ENCODE measurements at places on chromosomes 6 and 20. TPM values are rescaled to one million over a fixed set of nuclear protein-coding genes. Genes with fewer than 3 reads are reported as not detected.
A peak's percentile ranks its signal among the peaks of the same experiment; 100 is the strongest.

Gene NOL7
- total RNA-seq, result 108 TPM

DNA sequence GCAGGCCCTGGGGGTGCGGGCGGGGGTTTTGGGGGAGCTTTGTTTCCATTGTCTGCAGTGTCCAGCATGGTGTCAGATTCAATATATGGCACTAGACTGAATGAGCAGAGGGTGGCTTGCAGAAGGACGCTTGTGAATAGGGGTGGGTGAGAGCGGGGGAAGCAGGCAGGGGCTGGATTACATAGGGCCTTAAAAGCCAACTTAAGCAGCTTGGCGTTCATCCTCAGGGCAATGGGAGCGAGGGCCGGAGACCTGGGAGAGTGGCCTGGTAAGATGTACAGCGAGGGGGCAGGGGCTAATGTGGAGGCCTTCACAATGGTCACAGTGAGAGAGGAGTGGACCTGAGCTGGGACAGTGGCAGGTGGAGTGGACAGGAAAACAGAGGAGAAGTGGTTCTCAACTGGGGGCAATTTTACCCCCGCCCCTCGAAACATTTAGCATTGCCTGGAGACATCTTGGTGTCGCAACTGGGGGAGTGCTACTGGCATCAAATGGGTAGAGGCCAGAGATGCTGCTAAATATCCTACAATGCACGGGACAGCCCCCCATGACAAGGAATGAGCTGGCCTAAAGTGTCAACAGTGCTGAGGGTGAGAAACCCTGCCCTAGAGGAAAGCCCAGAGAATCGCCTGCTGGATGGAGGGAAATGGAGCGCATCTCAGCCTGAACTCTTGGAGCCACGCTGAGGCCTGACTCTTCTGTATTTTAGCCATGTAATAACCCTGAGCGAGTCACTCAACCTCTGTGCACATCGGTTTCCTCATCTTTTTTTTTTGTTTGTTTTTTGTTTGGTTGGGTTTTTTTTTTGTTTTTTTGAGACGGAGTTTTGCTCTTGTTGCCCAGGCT is 15.1 kb upstream of the BAK1 start:
- no peaks in the 10 kb centered on the region for H3K36me3 ChIP-seq
- H3K4me1 ChIP-seq, result no peaks in the 10 kb centered on the region
- no peak overlapping the region for H3K27ac ChIP-seq
- no peaks in the 10 kb centered on the region for H3K27me3 ChIP-seq
- DNase-seq, result no peak

DNA sequence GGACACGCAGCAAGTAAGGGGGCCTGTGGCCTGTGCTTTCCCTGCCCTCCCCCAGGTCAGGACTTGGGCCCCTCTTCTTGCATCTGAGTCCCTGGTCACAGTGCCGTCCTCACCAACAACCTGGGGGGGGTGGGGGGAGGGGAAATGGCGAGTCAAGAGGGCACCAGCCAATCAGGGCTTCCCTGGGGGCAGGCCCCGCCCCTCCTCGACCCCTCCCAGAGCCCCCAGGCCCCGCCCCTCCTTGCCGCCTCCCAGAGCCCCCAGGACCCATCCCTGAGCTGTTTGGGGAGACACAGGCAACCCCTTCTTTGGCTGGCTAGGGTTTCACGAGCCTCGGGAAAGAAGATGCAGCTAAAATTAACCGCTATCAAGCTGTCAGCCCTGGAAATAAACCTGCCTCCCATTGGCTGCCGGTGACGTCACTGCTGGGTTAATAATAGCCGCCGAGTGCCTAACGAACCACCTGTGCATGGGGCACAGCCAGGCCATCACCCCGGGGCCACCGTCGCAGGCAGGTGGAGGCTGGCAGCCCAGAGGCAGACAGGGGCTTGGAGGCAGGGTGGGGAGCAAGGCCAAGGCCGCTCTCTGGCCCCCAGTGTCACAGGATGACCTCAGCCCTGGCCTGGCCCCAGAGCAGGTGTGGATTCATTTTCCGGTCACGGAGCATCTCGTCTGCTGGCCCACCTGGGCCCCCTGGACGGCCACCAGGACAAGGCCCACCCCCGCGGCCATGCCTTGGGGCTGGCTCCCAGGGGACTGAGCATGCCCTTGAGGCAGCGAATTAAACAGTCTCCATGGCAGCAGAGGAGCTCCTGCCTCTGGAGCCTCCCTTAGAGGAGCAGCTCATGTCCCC is 3.2 kb upstream of the EEF1A2 start:
- no peak overlapping the region for H3K27ac ChIP-seq
- H3K4me3 ChIP-seq, result no peak overlapping the region
- no peaks in the 10 kb centered on the region for H3K27me3 ChIP-seq
- no peaks in the 10 kb centered on the region for H3K36me3 ChIP-seq
- H3K4me1 ChIP-seq, result no peaks in the 10 kb centered on the region

DNA sequence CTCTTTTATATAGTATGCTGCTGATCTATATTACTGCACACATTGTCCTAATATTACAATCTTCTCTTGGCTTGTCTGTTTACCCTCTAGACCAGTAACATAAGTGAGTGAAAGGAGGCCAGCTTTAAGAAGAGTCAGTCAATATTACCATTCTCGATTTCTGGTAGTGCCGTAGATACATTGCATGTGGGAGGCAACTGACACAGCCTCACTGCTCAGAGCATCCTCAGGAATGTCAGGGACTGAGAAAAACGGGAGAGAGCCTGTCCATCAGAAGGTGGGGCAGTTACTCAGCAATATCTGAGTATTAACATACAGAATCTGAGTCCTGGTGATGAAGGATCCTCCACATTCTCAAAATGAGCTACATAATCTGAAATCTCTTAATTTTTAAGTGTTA is 259.9 kb downstream of the GJA1 start:
- no peaks in the 10 kb centered on the region for H3K4me1 ChIP-seq
- H3K27me3 ChIP-seq, result no peaks in the 10 kb centered on the region
- no peak overlapping the region for H3K4me3 ChIP-seq
- H3K27ac ChIP-seq, result no peak overlapping the region

Gene SRMS
- 0.34 TPM for total RNA-seq

- no peaks in the 10 kb centered on the region for H3K4me1 ChIP-seq
- H3K27ac ChIP-seq, result no peak overlapping the region
- no peak overlapping the region for H3K4me3 ChIP-seq
- no peaks in the 10 kb centered on the region for H3K27me3 ChIP-seq
- no peaks in the 10 kb centered on the region for H3K36me3 ChIP-seq
These were observed 37.2 kb downstream of the HM13 start for GRCh38 chr20:31551163-31552081.

DNA sequence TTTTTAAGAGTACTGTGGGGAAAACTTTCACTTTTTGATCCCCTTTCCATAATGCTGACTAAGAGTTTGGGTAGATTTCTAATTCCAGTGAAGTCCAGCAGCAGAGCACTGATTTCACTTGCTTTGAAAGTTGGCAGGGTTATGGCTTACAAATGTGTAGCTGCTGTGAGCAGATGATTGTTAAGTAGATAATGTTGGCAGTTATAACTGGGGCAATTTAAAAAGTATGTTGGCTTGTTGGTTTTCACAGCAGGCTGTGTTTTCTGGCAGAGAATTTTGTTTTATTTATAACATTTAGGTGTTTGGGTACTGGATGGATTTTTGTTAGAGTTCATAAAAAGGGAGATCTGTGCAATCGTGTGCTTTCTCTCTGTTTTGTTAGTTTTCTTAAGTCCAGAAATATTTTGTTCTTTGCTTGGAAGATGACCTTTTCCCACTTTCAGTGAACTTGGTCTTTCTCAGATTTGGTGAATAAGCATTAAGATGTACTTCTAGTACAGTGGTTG is 31.4 kb downstream of the AFDN start:
- no peak overlapping the region for H3K27ac ChIP-seq
- no peaks in the 10 kb centered on the region for H3K4me1 ChIP-seq
- no peak overlapping the region for H3K4me3 ChIP-seq
- no peak for DNase-seq
- H3K27me3 ChIP-seq, result no peaks in the 10 kb centered on the region

Gene SASH1
- total RNA-seq, result 34.3 TPM

GRCh38 chr6:19369785-19370184 is 467.4 kb upstream of the ID4 start:
- H3K27ac ChIP-seq, result no peak overlapping the region
- no peaks in the 10 kb centered on the region for H3K27me3 ChIP-seq
- H3K36me3 ChIP-seq, result no peaks in the 10 kb centered on the region
- H3K4me1 ChIP-seq, result no peaks in the 10 kb centered on the region

GRCh38 chr6:397604-398003 is 6.1 kb downstream of the IRF4 start:
- DNase-seq, result no peak
- H3K27me3 ChIP-seq, result peaks cover 20% of the 10 kb centered on the region
- no peaks in the 10 kb centered on the region for H3K4me1 ChIP-seq
- no peaks in the 10 kb centered on the region for H3K36me3 ChIP-seq
- no peak overlapping the region for H3K4me3 ChIP-seq
- no peak overlapping the region for H3K27ac ChIP-seq

DNA sequence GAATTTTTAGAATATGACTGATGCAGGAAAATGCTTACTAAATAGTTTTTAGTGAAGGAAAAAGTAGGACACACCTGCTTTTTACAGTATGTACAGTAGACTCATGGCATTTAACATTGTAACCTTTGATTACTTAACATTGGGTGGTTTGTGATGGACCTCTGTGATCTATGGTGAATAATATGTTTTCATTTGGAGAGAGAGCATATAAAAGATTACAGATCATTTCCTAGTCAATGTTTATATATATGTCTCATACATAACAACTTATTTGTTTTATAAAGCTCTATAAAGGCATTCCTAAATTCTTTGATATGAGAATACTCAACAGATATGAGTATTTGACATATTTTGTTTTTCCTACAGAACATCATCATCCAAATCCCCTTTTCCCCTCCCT is 129.3 kb upstream of the PDE7B start:
- DNase-seq, result no peak
- no peak overlapping the region for H3K4me3 ChIP-seq
- H3K36me3 ChIP-seq, result no peaks in the 10 kb centered on the region

Gene PRPH2
- total RNA-seq, result 3.3 TPM

GRCh38 chr6:23498013-23498412 is 628.0 kb upstream of the NRSN1 start:
- no peak overlapping the region for H3K4me3 ChIP-seq
- no peak overlapping the region for H3K27ac ChIP-seq
- H3K27me3 ChIP-seq, result no peaks in the 10 kb centered on the region
- no peaks in the 10 kb centered on the region for H3K4me1 ChIP-seq

- DNase-seq, result no peak
- H3K4me3 ChIP-seq, result no peak overlapping the region
- no peaks in the 10 kb centered on the region for H3K36me3 ChIP-seq
- H3K4me1 ChIP-seq, result no peaks in the 10 kb centered on the region
- no peak overlapping the region for H3K27ac ChIP-seq
These were observed 4.1 kb upstream of the EFHC1 start for GRCh38 chr6:52415917-52416628.

GRCh38 chr20:59403962-59404314 is 103.5 kb downstream of the EDN3 start:
- H3K27me3 ChIP-seq, result no peaks in the 10 kb centered on the region
- no peaks in the 10 kb centered on the region for H3K4me1 ChIP-seq
- no peaks in the 10 kb centered on the region for H3K36me3 ChIP-seq
- no peak overlapping the region for H3K27ac ChIP-seq

Gene BIRC7
- not detected for total RNA-seq

Gene GPLD1
- total RNA-seq, result 13.0 TPM

DNA sequence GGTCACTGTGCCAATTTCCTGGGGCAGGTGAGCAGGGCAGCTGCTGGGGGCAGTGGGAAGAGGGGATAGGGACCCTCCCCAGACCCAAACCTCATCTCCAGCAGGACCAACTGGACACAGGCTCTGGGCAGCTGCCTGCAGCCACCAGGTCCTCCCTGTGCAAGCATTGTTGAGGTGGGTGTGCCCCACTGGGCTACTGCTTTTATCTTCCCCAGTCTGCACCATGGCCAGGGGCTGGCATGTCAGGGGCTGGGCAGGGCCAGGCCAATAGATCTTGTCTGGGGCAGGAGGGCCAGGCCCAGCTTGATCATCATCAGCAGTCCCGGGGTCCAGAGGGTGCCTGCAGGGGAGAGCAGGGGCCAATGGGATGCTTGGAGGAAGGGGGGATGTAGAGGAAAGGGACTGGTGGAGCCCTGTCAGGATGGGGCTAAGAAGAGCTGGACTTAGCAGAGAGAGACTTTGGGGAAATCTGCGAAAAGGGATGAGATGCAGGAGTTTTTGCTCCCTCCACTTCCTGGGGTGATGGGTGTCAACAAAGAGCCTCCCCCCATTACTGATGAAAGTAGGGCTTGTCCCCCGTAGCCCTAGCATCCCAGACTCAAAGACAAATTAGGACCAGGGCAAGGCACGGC is 5.7 kb downstream of the EBF4 start:
- H3K27ac ChIP-seq, result no peak overlapping the region
- no peaks in the 10 kb centered on the region for H3K36me3 ChIP-seq
- DNase-seq, result peak; percentile 2
- H3K4me1 ChIP-seq, result no peaks in the 10 kb centered on the region

DNA sequence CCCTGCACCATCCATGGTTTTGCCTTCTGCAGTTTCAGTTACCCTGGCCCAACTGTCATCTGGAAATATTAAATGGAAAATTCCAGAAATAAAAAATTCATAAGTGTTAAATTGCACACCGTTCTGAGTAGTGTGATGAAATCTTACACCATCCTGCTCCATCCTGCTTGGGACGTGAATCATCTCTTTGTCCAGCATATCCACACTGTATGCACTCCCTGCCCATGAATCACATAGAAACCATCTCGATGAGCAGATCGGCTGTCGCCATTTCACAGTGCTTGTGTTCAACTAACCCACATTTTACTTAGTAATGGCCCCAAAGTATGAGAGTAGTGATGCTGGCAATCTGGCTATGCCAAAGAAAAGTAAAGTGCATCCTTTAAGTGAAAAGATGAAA is 105.9 kb upstream of the ID4 start:
- H3K27ac ChIP-seq, result no peak overlapping the region
- no peak overlapping the region for H3K4me3 ChIP-seq
- no peak for DNase-seq
- H3K4me1 ChIP-seq, result no peaks in the 10 kb centered on the region
- H3K36me3 ChIP-seq, result no peaks in the 10 kb centered on the region

Gene BTNL2
- total RNA-seq, result not detected

DNA sequence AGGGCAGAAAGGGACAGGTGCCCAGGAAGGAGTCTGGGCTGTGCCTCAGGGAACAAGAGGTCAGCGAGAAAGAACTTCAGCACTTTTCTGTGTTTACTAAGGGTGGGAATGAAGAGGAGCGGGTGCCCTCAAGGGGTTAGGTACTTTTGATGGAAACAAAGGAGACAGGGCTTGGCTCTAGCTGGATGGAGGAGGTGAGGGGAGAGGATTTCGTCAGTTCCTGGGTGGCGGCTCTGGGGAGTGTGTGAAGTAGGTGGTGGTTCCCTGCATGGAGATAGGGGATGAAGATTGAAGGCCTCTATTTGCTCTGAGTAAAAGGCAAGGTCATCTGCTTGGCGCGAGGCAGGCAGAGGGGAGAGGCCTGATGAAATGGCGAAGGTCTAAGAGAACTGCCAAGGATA is 40.0 kb upstream of the ANKRD60 start:
- no peak overlapping the region for H3K27ac ChIP-seq
- H3K4me1 ChIP-seq, result no peaks in the 10 kb centered on the region
- no peaks in the 10 kb centered on the region for H3K36me3 ChIP-seq
- no peak overlapping the region for H3K4me3 ChIP-seq
- no peaks in the 10 kb centered on the region for H3K27me3 ChIP-seq
- no peak for DNase-seq

- no peak for DNase-seq
- H3K4me1 ChIP-seq, result no peaks in the 10 kb centered on the region
- H3K27ac ChIP-seq, result no peak overlapping the region
- no peak overlapping the region for H3K4me3 ChIP-seq
- H3K27me3 ChIP-seq, result no peaks in the 10 kb centered on the region
These were observed 311.4 kb downstream of the TAF4 start for GRCh38 chr20:61753987-61754956.

All from prostate gland (tissue), 2 donors.